Right lung (tissue), 10 donors: ENCODE measurements at places on chromosomes 3 and 15. TPM values are rescaled to one million over a fixed set of nuclear protein-coding genes. Genes with fewer than 3 reads are reported as not detected.

Gene BCL2A1
- 0.74 TPM for polyA plus RNA-seq

Gene CIDEC
- not detected for polyA plus RNA-seq

Gene LRRC34
- 18.7 TPM for polyA plus RNA-seq

Gene NR2E3
- polyA plus RNA-seq = 0.97 TPM

Gene NRROS
- 10.4 TPM for polyA plus RNA-seq

Gene TRH
- 0.14 TPM for polyA plus RNA-seq

Gene AP3B2
- polyA plus RNA-seq = 1.5 TPM

Gene SCAANT1
- 1.4 TPM for polyA plus RNA-seq

Gene CCR2
- 2.2 TPM for polyA plus RNA-seq

Gene SYNPR
- polyA plus RNA-seq = 0.25 TPM

Gene CHL1
- 1.9 TPM for polyA plus RNA-seq

Gene UTS2B
- polyA plus RNA-seq = 1.7 TPM

Gene CTXND1
- polyA plus RNA-seq = 28.5 TPM

Gene CCR8
- not detected for polyA plus RNA-seq

Gene PLIN1
- 0.98 TPM for polyA plus RNA-seq

Gene FANCD2OS
- 0.82 TPM for polyA plus RNA-seq

GRCh38 chr3:102148598-102149337 lies 286.0 kb upstream of the ZPLD1 start:
- DNase-seq = no peak

- DNase-seq = no peak
Observed at GRCh38 chr3:194261581-194262063, 89.5 kb downstream of the CPN2 start.

GRCh38 chr15:98795980-98796379 lies 147.6 kb downstream of the IGF1R start:
- no peak for DNase-seq

DNA sequence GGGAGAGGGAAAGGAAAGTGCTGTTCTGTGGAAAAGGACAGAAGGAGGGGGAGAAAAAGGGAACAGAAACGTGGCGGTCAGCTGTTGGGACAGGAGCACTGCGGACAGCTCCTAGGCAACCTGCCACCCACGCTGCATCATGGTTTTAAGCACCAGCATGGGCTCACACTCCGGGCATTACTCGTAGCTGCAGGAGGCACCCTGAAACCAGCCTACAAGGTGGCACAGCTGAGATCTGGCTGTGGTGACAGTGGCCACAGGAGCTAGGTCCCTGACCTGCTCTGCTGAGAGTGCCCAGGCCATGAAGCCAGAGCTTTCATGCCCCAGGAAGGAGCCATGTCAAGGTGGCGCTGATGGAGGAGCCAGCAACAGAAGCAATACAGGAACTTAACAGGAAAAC lies 161.4 kb upstream of the ST8SIA2 start:
- DNase-seq = no peak

DNA sequence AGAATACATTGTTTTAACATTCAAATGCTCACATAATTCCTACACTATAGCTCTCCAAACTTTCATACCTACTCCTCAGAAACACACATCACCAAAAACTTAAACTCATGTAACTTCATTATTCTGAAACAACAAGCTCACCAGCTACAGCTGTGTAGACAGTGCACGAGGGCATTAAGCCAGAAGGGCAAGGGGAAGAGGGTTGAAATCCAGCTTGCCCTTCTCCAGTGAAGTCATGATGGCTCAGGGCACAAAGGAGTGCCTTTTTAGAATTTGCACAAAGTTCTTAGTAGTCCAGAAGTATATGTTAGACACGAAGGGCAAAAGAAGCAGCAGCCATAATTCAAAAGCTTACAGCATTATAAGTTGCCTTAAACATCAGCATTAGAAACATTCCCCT lies 8.6 kb downstream of the SLC12A6 start:
- no peak for DNase-seq

- no peak for DNase-seq
Observed at GRCh38 chr3:58586776-58587192, 9.6 kb upstream of the FAM107A start.

DNA sequence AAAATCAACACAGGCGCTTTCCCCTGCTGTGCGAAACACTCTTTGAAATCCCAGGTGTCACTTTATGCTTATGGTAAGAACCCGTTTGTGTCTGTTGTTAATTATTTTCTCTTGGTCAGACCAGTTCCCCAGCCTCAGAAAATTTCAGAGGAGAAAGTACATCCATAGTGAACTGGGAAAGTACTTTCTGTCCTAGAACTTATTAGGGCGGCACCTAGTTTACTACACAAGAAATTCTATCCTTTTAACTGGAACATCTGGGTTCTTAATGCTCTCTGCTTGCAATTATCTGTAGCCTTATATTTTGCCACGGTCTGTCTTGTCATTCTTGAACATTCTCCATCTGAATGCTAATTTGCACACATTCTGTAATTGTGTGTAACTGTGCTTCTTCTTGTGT lies 215.0 kb downstream of the PTPRG start:
- no peak for DNase-seq

DNA sequence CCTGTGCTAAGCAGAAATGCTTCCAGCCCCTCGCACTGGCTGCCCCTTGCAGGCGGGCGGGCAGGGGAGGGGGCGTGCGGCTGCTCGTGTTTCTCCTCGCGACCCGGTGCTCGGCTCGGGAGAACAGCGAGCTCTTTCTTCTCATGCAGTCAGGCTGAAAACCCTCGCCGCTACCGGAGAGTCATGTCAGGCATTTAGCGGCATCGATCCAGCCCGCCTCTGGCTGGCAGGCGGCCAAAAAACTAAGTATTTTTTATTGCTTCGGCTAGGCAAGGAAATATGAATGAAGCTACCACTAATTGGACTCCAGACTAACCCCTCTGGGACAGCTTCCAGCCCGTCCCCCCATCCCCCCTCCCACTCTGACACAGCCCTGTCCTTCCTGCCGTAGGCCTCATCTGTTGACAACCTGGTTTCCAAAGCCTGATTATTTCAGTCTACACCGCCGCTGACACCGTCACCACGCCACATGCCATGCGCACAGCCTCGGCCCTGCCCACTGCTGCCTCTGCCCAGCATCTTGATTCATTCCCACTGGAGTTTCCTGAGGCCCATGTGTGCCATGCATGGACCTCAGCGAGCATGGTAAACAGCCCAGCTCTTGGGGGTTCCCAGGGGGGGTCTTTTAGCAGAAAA lies 35.3 kb downstream of the TLE3 start:
- DNase-seq = peak; percentile 90

DNA sequence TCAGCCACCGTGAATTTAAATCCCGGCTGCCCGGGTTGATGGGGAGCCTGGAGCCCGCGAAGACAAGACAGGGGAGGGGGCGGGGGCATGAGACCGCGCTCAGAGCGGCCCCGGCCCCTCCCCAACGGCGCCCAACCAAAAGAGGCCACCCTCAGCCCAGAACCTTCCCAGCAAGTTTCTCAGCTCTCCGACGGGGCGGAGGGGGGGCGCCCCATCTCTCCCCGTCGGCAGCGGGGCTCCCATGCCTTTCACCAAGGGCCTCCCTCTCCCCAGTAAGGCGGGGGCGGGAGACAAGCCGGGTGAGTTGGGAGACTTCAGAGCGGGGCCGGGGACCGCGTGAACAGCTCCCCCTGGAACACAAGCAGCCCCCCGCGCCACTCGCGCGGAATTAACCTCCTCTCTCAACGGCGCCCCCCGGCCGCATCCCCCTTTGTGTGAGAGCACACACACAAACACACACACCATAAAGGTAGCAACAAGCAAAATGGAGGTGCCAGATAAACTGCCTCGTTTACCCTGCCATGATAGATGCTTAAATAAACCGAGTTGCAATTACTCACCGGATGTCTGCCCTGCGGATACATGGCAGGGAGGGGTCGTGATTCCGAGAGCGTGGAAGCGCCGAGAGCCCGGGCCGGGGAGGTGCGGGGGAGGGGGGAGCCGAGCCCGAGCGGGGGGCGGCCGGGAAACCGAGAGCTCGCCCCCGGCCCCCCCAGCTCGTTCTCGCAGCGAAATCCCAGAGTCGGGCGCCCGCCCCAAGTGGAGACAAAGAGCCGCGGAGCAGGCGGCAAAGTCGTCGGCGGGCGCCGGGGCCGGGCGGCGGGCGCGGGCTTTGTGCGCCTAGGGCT lies 1.3 kb downstream of the TLE3 start:
- DNase-seq = no peak

GRCh38 chr3:53997476-53997875 lies 105.8 kb upstream of the SELENOK start:
- no peak for DNase-seq

DNA sequence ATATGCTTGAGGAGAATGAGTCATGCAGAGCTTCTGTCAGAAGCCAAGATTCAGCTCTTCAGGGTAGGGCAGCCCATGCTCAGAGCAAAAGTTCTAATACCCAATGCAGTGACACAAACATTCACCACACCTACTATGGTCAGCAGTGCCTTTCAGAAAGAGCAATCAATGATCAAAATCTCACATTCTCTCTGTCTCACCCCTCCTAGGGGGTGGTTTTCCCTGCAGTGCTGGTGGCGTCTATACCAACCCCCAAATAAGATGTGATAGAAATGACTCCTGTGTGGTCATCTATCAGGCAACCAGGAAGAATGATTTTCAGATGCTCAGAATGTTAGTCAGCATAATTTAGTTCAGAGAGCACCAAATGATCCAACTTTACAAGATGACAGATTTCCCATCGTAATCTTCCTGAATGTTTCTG lies 385.3 kb downstream of the NTRK3 start:
- DNase-seq = no peak

GRCh38 chr15:100692671-100693070 lies 90.3 kb downstream of the ASB7 start:
- no peak for DNase-seq

GRCh38 chr3:13420831-13421765 lies 976 bp upstream of the NUP210 start:
- peak; percentile 4 for DNase-seq

- DNase-seq = no peak
Observed at GRCh38 chr3:17339132-17339575, 403.3 kb downstream of the TBC1D5 start.

DNA sequence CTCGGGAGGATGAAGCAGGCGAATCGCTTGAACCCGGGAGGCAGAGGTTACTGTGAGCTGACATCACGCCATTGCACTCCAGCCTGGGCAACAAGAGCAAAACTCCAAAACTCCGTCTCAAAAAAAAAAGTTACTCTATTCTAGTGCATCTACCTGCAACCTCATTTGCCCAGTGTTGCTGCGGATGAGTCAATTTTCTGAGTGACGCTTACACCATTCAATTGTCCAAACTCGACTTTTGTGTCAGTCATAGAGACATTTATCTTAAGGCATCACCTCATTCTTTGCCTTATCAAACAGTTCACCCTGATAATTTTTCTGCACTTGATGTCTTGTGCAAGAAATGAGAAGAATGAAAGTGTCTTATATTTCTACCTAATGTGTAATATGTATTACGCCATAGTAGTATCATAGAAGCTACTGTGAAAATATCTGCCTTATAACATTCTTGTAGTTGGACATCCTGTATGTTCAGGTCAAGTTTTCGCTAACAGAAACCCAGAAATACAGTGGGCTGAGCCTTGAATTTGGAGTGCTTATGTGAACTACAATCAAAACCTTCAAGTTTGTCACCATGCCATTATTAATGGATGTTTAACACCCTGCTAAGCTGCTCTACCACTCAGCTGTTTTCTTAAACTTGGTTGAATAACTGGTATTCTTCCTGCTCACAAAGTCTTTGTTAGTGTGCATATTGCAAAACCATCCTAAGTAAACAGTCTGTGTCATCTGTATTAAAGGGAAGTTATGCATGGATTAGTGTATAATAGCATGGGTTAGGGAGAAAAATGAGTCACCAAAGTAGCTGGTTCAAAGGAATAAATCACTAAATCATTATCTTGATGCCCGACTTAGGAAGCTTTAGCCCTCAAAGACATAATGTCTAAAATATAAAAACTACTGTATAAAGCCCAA lies 531.0 kb upstream of the NR2F2 start:
- DNase-seq = no peak

- no peak for DNase-seq
Observed at GRCh38 chr3:20060974-20061685, 20.9 kb downstream of the KAT2B start.

GRCh38 chr15:62020576-62021160 lies 39.6 kb downstream of the VPS13C start:
- no peak for DNase-seq

DNA sequence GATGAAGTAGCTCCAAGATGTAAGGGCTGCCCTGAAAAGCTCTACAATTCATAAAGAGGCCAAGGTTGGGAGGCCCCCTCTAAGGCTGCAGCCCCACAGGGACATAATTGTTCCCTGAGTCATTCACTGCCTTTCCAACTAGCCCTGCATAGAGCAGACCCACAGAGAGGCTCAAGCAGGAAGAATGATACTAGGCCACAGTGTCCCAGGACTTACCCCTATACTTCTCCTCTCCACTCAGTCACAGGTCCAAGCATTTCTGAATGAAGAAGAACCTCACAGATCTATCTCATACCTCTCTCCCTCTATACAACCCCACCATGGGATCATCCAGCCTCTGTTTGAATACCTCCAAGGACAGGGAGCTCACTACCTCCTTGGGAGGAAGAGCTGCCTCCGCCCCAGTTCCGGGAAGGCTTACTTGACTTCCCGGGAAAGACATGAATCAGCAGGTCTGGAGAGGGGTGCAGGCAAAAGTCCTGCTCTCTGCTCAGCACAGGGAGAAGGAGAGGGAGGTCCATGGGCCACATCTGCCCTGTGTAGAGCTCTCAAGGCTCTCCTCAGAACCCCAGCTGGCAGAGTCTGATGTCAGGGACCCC lies 6.9 kb upstream of the SKIC8 start:
- DNase-seq = no peak

GRCh38 chr3:120209425-120209824 lies 75.6 kb downstream of the GPR156 start:
- DNase-seq = no peak

- DNase-seq = no peak
Observed at GRCh38 chr3:98721776-98722175, 41.4 kb upstream of the ST3GAL6 start.

DNA sequence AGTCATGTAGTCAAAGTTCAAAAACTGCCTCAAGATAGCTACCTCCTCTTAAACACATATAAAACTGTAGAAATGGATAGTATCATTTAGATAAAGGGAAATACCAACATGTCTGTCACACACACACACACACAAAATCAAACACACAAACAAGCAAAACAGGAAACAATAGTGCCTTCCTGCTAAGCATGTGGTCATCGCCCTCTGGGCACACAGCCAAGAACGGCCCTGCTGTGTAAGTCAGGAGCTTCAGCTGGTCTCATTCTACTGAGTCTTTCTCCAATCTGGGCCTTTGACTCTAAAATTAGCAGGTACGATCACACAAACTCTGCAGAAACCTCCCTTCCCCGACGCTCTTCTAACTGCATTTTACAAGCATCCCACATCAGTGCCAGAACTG lies 272.2 kb upstream of the CHRNA7 start:
- DNase-seq = peak; percentile 30

- no peak for DNase-seq
Observed at GRCh38 chr3:188584162-188584529, 430.2 kb downstream of the LPP start.

- no peak for DNase-seq
Observed at GRCh38 chr3:118909763-118910162, 124.9 kb downstream of the IGSF11 start.

GRCh38 chr3:50811893-50812292 lies 137.2 kb downstream of the DOCK3 start:
- DNase-seq = no peak

- DNase-seq = no peak
Observed at GRCh38 chr3:5494905-5495519, 307.5 kb downstream of the EDEM1 start.
